Activated CD4-positive, alpha-beta T cell treated with anti-CD3 and anti-CD28 coated beads, Interleukin-2, Interleukin-4, amounts not matched to agents 100 ng/mL and 50 ng/mL, durations not matched to agents 16 hours and 8 hours (primary cell): ENCODE measurements at places on chromosomes 4 and X.

- no peak for DNase-seq
These were observed 35.0 kb upstream of the CDKN2AIP start for GRCh38 chr4:183409483-183409882.

GRCh38 chr4:104393655-104394324 lies 100.9 kb downstream of the CXXC4 start:
- DNase-seq = no peak

DNA sequence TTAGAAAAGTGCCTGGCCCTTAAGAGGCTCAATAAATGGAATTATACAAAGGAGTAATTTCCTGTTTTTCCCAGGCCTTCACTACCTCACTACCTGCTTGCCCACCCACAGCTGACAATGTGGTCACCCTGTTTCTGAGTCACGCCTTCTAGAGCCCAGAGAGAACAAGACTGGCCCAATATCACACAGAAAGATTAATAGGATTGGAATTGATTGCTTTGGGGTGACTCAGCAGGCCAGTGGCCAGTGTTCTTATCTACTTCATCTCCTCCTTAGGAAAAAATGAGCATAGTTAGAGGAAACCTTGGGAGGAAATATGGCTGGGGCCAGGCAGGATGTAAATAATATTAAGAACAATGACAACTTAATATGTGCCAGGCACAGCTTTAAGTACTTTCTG lies 4.5 kb upstream of the FGF16 start:
- no peak for DNase-seq

DNA sequence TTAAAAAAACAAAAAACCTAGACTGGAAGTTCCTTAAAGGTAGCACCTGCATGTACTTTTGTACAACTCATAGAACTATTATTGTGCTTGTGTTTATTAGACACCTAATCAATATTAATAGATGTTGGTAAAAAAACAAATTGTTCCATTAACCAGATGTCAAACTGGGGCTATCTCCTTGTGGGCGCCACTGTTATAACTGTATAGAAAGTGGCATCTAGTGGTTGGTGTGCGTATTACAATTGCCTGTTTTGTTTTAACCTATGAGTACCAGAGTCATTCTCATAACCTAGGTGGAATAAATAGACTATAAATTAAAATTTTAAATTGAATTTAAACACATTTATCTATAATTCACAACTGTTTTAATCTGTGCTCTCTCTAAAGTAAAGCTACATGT lies 97.4 kb downstream of the COL4A5 start:
- DNase-seq = peak; percentile 27

- DNase-seq = no peak
These were observed 66.1 kb upstream of the ACSL1 start for GRCh38 chr4:184891816-184892397.

GRCh38 chr4:77651820-77652219 lies 46.2 kb downstream of the CXCL13 start:
- no peak for DNase-seq

DNA sequence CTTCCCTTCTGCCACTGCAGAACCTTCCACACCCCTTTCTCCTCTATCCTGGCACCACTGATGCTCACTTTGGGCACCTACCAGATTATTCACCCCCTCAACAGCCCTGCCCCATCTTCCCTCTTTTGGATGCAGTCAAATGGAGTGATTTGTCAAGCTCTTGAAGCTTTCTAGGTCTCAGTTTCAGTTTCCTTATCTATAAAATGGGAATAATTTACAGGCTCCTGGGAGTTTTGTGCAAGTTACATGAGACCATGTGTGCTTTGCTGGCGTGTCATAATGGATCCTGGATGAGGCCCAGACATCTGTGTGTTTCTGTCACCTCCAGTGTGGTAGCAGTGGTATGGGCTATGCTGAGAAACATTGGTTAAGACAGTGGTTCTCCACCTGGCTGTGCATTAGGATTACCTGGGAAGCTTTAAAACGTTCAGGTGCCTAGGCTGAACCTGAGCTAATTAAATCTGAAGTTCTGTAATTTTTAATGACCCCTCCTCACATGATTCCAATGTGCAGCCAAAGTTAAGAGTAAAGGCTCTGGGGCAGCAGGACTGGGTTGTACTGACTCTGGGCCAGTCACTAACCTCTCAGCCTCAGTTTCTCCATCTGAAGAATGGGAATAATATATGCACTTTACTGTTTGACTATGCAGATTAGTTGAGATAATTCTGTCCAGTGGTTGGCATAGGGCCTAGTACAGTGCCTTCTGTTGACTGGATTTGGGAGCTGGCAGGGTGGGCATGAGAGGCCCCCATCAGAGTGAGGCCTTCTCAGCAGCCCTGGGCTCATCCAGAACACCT lies 6.8 kb upstream of the MGST2 start:
- DNase-seq = peak; percentile 15

GRCh38 chrX:8377041-8377440 lies 87.6 kb upstream of the VCX3B start:
- no peak for DNase-seq

DNA sequence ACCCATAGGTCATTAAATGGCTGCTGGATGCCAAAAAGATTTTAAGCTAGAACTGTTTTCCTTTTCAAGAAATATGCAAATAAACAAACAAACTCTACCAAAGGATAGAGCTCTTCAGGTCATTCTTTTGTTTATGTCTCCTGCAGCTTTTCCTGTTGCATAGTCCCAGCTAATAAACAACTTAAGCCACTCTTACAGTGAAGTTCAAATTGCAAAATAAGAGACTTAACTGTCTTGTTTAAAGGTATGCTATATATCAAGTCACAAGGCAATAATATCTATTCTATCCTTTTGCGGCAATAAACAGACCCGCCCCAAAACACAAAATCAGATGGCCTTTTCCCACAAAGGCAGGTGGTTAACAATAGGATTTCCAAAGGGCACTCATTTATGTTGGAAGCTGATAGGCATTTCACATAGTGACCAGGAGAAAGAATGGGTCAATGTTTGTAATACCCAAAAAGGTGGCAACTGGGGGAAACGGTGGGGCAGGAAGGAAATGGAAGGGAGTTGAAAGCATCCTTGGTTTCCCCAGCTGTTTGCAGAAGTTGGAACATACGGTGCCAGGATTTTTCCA lies 15.3 kb downstream of the HAND2 start:
- no peak for DNase-seq

DNA sequence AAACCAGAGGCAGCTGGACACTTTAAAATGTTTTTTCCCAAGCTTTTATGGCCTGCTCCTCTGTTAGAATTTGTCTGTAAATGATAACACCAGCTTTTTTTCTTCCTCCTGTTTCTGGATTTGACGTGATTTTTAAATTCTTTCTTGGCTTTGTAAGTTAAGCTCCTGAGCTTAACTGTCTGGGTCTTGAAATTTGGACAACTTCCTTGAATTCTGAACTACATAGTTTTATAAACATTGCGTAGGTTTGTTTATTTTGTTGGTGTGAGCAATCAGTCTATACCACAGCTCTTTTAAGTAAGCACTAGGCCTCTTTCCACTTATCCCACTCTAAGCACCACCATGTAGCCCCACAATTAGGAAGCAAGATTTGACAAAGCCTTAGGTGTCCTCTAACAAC lies 144.4 kb upstream of the GUCY1A1 start:
- no peak for DNase-seq

DNA sequence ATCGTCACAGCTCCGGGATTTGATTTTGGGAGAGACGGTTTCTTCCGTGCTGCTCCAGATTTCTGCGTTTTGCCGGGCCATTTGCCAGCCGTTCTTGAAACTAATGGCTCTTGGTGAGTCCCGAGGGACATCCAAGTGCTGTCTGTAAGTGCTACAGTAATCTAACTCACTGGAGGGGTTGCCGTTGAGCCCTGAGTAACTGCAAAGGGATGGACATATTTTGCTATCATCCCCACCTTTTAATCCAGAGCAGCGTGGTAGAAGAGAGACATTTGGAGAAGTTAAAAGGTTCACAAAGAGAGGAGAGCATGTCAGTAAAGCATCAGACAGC lies 88.9 kb upstream of the PDLIM3 start:
- no peak for DNase-seq

DNA sequence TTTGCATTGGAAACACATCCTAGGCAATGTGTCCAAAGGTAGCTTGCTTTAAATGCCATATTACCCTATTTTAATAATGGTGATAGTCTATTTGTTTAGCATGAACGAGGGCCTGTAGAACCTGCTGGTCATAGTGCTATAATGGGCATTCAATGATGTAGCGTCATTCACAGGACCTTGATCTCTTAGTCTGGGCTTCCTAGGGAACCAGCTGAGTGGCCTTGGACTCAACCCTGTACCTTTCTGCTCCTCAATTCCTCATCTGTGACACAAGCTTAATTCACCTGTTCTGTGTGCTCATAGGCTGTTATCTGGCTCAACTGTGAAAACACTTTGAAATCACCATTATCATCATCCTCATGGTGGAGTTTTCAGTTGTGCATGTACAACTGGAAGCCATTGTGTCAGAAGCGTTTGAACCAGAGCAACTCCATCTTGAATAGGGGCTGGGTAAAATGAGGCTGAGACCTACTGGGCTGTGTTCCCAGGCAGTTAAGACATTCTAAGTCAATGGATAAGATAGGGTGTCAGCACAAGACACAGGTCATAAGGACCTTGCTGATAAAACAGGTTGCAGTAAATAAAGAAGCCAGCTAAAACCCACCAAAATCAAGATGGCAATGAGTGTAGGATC lies 346.8 kb upstream of the KLF3 start:
- no peak for DNase-seq

- DNase-seq = no peak
These were observed 53.8 kb upstream of the ATXN3L start for GRCh38 chrX:13373431-13374187.

GRCh38 chr4:122963216-122963615 lies 40.8 kb upstream of the NUDT6 start:
- peak; percentile 13 for DNase-seq

DNA sequence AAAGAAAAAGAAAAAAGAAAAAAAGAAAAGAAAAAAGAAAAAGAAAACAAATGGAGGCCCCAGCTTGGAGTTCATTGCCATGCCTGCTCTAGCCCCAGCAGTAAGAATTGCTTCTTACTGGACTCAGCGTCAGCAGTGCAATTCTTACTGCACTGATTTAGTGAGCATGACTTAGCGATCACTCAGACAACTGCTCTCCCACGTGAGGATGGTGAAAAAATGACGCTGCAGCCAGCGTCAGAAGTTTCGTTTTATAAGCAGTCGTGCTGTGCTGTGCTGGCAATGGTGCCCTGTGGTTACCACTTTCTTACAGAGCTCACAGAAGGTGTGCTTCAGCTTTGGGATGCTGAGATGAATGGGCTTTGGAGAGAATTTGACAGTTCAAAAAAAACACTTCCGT lies 68.3 kb upstream of the DDX3X start:
- peak; percentile 82 for DNase-seq

DNA sequence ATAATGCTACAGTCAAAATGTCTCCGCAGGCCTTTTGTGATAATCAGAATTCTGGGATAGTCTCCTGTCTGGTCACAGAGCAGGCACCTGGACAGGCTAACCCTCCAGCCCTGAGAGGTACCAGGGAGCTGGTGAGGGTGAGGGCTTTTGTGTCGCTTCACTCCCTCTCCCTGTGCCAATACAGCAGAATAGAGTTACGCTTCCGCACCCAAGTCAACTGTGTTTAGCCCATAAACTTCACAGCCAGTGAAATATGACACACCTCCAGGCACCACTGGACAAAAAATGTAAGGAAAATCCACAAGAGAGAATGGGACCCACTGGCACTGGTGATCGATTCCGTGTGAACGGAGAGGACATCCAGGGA lies 1.3 kb downstream of the GAK start:
- DNase-seq = no peak

DNA sequence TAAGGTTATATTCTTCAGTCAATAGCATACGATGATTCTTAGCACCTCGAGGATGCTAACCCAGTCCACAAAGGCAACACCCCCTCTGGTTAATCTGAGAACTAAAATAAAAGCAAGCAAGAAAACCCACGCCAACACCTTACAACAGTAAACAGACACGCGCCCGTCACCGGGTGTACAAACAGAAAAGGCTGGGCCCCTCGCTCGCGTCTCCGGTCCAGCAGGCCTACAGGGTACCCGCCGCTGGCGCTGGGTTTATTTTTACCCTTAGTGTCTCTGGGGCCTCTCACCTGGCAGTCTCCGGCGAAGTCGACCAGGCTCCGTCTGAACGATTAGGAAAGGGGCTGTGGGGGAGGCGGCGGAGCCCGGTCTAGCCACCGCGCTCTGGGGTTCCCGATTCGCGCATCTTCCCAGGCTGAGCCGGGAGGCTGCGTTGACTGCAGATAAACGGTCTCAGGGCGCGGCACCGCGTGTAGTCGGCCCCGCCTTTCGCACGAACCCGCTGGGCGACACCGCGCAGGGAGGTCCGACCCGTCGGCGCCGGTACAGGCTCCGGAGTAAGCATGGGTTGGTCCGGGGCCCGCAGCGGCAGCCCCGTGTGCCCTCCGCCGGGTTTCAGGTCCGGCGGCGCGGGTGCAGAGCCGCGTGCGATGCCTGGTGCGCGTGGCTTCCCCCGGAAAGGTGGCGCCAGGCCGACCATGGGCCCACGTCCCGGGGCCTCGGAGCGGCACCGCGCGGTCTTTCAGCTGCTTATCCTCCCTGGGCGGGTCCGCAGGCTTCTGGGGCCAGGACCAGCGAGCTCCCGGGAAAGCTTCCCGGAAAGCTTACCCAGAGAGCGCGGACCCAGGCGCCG lies 441 bp downstream of the SLC9B2 start:
- peak; percentile 65 for DNase-seq

DNA sequence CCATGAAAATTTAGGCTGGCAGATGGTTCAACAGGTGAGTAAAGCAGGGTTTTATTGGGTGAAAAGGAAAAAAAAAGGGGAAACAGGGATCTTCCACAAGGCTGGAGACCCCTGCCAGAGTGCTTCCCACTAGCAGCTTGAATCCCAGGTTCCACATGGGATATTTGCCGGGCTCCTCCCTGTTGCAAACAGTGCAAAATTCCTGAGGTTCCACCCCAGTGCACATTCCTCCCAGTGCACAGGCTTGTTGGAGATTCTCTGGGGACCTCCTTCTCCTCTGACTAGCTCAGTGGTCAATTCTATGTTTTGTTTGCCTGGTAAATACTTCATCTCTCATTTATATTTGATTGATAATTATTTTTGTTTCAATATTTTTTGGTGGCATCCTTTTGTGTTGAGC lies 66.4 kb upstream of the UGT2B15 start:
- DNase-seq = no peak

DNA sequence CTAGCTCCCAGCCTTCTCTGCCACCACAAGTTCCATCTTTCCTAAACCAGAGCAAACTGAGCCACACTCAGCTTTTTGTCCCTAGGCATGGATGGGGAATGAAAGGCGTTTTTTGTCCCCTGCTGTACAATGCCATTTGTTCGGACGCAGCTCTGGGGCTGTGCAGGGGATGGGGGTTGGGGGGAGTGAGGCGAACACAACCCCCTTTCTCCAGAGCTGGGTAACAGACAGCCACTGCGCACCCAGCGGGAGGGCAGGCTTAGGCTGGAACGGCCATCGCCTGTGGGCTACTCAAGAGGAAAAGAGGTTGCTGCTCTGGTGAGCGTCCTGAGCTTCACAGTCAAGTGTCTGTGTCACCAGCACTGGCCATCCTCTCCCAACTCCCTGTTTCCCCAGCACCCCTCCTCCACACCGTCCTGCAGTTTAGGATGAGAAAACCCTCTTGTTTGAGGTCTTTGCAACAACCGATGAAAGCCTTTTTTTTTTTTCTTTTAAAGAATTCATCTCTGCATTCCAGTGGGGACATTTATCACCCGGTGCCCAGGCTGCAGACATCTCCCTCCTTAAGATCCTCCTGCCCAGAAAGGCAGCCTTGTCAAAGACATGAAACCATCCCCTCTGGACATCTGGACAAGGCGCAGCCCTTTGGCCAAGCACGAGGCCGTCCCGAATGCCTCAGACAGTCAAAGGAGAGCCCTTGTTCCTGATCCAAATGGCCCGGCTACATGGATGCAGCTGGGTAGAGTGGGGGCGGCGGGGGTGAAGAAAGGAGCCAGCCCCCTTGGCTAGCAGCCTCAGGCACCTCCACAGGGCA lies 419.6 kb downstream of the BCOR start:
- no peak for DNase-seq

- no peak for DNase-seq
These were observed at the start of gene ANKRD37 for GRCh38 chr4:185396724-185397385. Gene ANKRD37 (plus strand): TSS chr4:185396841. CDS start chr4:185396924, 83 bp downstream.
